ENCODE measurements at places on chromosomes 3 and 15. TPM values are rescaled to one million over a fixed set of nuclear protein-coding genes. Genes with fewer than 3 reads are reported as not detected.

Gene DNASE1L3
- total RNA-seq: 12.9 TPM

Gene TMEM115
- 72.4 TPM for total RNA-seq

Gene RARB
- 16.6 TPM for total RNA-seq

Gene SOX2
- 21.3 TPM for total RNA-seq

Gene PSMA4
- total RNA-seq: 58.1 TPM

Gene CCDC13
- 12.6 TPM for total RNA-seq

Gene TMCO5A
- not detected for total RNA-seq

Gene GHSR
- total RNA-seq: not detected

Gene UBE3A
- total RNA-seq: 63.0 TPM

Gene LDHAL6B
- total RNA-seq: not detected

Gene DPH3
- 19.0 TPM for total RNA-seq

Gene SCG3
- total RNA-seq: not detected

Data from tibial nerve (tissue), 4 donors.